Activated CD8-positive, alpha-beta memory T cell treated with anti-CD3 and anti-CD28 coated beads, Interleukin-2, amount 10 ng/mL, durations not matched to agents 7 days and 5 days (primary cell): ENCODE measurements at places on chromosomes 11 and 22.

- H3K4me1 ChIP-seq = no peaks in the 10 kb centered on the region
- H3K27me3 ChIP-seq = no peaks in the 10 kb centered on the region
- no peak overlapping the region for H3K4me3 ChIP-seq
- H3K27ac ChIP-seq = no peak overlapping the region
- no peak for DNase-seq
Measured at GRCh38 chr22:27638329-27639233, 163.0 kb downstream of the MN1 start.

DNA sequence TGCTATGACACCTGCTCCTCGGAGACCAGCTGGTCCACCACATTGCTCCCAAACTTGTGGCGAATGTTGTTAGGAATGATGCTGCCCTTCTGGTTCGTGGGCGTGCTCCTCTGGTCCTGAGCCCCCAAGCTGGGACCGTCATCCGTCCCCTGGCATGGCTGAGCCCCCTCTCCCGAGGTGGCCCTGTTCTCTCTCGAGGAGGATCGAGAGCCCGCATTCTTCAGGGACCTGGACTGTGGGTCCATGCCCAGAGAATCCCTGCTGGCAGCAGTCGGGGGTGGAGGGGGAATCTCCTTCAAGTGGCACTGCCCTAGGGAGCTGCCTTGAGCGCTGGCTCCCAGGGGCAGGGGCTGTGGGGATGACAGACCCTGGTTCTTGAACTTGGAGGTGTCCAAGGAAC is 17.4 kb downstream of the TST start:
- H3K27ac ChIP-seq = no peak overlapping the region
- H3K4me1 ChIP-seq = no peaks in the 10 kb centered on the region
- H3K4me3 ChIP-seq = no peak overlapping the region
- peaks cover 35% of the 10 kb centered on the region for H3K27me3 ChIP-seq
- DNase-seq = no peak

DNA sequence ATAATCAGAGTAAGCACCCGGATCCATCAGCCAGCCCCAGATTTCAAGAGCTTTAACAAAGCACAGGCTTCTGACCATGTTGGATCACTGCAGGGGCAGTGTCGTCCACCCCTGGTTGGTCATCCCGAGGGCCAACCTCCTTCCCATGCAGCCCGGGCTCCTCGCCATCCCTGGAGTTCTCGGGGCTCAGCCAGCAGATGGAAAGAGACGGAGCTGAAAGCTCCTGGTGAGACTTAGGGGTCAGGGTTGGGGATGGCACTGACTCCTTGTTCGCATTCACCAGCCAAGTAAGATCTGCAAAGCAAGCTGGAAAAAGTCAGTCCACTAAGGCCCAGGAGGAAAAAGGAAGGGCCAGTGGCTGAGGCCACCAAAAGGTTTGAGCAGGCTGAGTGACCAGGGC is 888.9 kb downstream of the BRD1 start:
- H3K27me3 ChIP-seq = no peaks in the 10 kb centered on the region
- peak; percentile 2 for DNase-seq
- no peak overlapping the region for H3K27ac ChIP-seq
- H3K4me1 ChIP-seq = no peaks in the 10 kb centered on the region
- H3K36me3 ChIP-seq = no peaks in the 10 kb centered on the region
- no peak overlapping the region for H3K4me3 ChIP-seq

- peaks cover 33% of the 10 kb centered on the region for H3K4me1 ChIP-seq
- peaks cover 5% of the 10 kb centered on the region for H3K36me3 ChIP-seq
- DNase-seq = no peak
- H3K4me3 ChIP-seq = no peak overlapping the region
- peaks cover 6% of the 10 kb centered on the region for H3K27me3 ChIP-seq
- H3K27ac ChIP-seq = no peak overlapping the region
Measured at GRCh38 chr22:37259540-37260029, 15.5 kb upstream of the RAC2 start.

GRCh38 chr11:73393479-73394415 is 17.5 kb downstream of the RELT start:
- H3K36me3 ChIP-seq = peaks cover 5% of the 10 kb centered on the region
- H3K27me3 ChIP-seq = no peaks in the 10 kb centered on the region
- peak; percentile 77 for DNase-seq
- no peak overlapping the region for H3K27ac ChIP-seq

DNA sequence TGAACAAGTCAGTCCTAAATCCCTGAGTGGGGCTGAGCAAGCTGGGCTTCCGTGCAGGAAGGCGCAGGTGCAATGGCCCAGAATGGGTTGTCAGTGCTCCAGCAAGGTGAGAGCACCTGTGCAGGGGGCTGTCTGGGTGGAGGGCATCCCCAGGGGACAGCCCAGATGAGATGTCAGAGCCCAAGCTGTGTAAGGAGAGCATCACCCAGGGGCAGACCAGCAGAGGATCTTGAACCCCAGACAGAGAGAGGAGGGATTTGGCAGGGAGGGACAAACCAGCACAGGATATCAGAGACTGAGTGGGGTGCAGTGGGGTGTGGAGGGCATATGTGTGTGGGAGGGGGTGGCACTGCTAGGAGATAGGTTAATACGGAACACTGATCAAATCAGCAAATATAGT is 114.9 kb upstream of the TMEM45B start:
- H3K4me1 ChIP-seq = peaks cover under 1% of the 10 kb centered on the region
- no peak overlapping the region for H3K27ac ChIP-seq
- no peak overlapping the region for H3K4me3 ChIP-seq
- H3K27me3 ChIP-seq = peaks cover 3% of the 10 kb centered on the region
- DNase-seq = no peak

DNA sequence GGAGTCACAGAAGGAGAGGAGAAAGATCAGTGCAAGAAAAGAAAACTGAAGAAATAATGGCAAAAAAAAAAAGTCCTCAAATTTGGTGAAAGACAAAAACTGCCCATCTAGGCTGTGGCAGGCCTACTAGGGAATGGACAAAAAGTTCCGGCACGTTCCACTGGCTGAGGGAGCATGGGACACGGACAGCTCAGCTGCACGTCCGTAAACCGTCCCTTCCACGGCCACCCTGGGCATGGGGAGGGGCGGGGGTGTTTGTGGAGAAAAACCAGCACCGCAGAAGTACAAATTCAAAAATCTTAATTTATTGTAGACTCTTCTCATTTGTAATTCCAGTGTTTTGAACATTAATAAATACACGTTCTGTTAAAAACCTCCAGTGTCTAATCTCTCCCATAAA is 25.4 kb downstream of the TRMU start:
- no peaks in the 10 kb centered on the region for H3K4me1 ChIP-seq
- no peak overlapping the region for H3K27ac ChIP-seq
- no peak for DNase-seq

DNA sequence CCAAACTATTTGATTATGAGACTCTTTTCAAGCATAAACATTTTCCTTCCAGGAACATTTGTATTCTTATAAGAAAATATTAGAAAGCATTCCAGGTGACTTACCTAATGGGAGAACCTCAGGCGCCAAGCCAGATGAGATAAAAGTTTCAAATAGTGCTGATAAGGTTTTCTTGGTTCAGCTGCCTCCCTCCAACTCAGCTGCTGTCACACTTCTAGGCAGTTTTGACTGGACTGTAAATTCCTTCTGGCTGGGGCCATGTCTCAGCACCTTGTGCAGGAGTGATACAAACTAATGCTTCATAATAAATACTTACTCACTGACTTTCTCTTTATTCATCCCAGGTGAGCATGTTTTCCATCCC is 131.1 kb downstream of the MED15 start:
- no peaks in the 10 kb centered on the region for H3K36me3 ChIP-seq
- H3K4me1 ChIP-seq = peaks cover 3% of the 10 kb centered on the region
- DNase-seq = no peak

DNA sequence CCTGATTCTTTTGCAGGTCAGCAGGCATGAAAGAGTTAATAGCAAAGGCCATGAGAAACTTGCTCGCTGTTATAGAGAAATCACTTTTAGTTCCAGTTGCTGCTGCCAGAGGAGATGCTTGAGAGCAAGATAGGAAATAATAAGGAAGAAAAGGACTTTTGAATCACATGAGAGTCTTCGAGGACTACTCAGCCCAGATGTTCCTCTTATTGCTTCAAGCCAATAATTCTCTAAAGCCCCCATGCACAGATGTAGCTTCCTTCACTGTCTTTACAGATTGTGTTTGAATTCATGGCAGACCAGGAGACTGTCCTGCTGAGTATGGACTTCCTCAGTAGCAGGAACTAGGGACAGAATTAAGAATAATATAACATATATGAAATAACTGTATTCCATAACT is 50.1 kb upstream of the OLFML1 start:
- peaks cover 2% of the 10 kb centered on the region for H3K27me3 ChIP-seq
- DNase-seq = no peak
- no peak overlapping the region for H3K27ac ChIP-seq
- H3K4me1 ChIP-seq = peaks cover 14% of the 10 kb centered on the region

- H3K4me1 ChIP-seq = no peaks in the 10 kb centered on the region
- H3K4me3 ChIP-seq = no peak overlapping the region
- no peak overlapping the region for H3K27ac ChIP-seq
- DNase-seq = no peak
- no peaks in the 10 kb centered on the region for H3K36me3 ChIP-seq
Measured at GRCh38 chr22:34696557-34696956, 369.4 kb upstream of the ISX start.

- no peak overlapping the region for H3K4me3 ChIP-seq
- no peak overlapping the region for H3K27ac ChIP-seq
- no peaks in the 10 kb centered on the region for H3K36me3 ChIP-seq
Measured at GRCh38 chr22:32538521-32538920, 63.9 kb downstream of the FBXO7 start.

DNA sequence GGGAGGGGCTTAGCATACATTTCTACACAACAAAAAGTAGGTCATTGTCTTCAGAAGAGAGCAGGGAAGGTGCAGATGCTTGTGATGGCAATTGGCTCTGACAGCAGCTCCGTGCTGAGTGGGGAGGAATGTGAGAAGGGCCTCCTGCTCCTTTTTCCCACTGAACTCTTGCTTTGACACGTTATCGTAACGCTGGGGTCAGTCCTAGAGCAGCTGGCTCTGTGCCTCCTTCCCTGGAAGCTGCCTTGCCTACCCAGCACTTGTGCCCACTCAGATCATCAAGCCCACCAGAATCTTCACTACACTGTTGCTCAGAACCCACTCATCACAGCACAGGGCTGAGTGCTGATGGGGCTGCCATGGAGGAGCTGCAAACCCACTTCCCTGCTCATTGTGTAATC is 14.9 kb upstream of the NAV2 start:
- no peaks in the 10 kb centered on the region for H3K36me3 ChIP-seq
- H3K27ac ChIP-seq = no peak overlapping the region
- peaks cover 9% of the 10 kb centered on the region for H3K27me3 ChIP-seq
- no peaks in the 10 kb centered on the region for H3K4me1 ChIP-seq

DNA sequence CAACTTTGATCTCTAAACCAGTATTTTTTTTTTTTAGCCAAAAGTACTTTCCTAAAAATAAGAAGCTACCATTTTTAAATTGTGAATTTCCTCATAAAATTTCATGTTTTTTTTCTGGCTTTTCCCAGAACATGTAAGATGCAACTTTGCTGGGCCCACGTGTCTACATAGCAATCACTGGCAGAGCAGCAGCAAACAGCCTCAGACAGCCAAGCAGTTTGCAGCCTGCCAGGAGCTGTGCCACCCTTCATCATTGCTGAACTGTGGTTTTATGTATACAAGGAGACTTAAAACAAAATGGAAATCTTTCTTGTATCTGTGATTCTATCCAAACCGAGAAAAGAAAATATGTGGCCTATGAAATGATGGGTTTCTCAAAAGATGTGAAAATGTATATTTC is 110.2 kb downstream of the GRIA4 start:
- H3K4me3 ChIP-seq = no peak overlapping the region
- H3K36me3 ChIP-seq = no peaks in the 10 kb centered on the region
- no peak overlapping the region for H3K27ac ChIP-seq
- no peaks in the 10 kb centered on the region for H3K27me3 ChIP-seq

DNA sequence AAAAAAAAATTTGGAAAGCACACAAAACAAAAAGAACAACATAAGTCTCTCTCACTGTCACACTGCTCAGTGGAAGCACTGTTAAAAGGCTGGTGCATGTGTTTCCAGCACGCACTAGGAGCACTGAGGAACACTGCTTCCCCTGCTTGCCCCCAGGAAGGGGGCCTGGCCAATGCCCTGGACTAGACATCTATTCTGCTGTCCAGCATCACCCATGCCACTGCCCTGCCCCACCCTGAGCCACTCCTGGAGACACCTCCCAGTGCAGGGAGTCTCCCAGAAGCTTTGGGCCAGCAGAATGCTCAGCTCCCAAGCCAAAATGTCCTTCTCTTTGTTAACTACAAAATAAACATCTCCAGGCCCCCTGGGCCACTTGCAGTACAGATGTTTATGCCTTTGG is 49.7 kb upstream of the EMID1 start:
- H3K36me3 ChIP-seq = no peaks in the 10 kb centered on the region
- no peak overlapping the region for H3K4me3 ChIP-seq
- H3K27ac ChIP-seq = no peak overlapping the region

DNA sequence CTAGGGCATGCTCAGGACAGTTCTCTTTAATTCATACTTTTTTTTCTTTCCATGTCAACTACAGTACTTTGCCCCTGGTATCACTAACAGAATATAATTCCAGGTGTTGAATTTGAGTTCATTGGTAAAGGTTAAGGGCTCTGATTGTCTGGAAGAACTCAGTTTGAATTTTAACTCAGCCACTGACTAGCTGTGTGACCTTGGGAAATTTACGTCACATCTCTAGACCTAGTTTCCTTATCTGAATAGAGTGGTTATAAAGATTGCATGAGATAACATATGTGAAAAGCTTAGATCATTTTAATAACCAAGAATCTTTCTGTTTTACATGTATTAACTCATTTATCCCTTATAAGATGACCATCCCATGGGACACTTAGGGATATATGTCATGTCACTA is 15.8 kb upstream of the ZC3H12C start:
- peak overlapping the region; percentile 43 for H3K4me3 ChIP-seq
- peak overlapping the region; percentile 93 for H3K27ac ChIP-seq
- peaks cover 42% of the 10 kb centered on the region for H3K4me1 ChIP-seq

- peak; percentile 56 for DNase-seq
- H3K4me3 ChIP-seq = no peak overlapping the region
- H3K27me3 ChIP-seq = no peaks in the 10 kb centered on the region
- no peaks in the 10 kb centered on the region for H3K36me3 ChIP-seq
Measured at GRCh38 chr11:30196400-30197206, 34.2 kb upstream of the FSHB start.

DNA sequence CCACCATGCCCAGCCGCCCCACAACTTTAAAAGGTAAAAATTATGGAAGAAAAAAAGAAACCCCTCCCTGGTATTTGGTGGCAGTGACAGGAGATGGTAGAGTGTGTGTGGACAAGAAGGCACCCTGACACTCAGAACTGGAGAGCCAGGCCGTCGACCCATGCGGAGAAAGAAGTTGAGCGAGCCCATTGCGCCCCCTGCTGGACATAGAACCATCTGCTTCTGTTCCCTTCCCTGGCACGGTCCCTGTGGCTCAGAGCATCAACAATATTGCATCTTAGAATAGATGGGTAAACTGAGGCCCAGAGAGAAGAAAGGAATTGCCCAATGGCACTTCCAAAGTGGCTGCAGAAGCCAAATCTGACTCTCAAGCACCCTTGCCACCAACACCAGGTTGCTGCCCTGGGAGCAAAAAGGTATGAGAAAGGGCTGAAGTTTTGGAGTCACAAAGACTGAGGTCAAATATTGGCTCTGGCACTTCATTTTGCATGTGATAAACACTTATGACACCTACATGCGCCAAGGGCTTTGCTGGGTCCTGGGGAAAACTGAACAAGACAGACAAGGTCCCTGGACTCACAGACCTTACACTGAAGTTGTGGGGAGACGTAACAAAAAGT is 8.6 kb downstream of the MRPL11 start:
- H3K4me3 ChIP-seq = no peak overlapping the region
- peak; percentile 82 for DNase-seq
- no peak overlapping the region for H3K27ac ChIP-seq
- no peaks in the 10 kb centered on the region for H3K27me3 ChIP-seq
